Right renal cortex interstitium (tissue), 3 donors: ENCODE measurements at places on chromosomes 1 and 21.

GRCh38 chr1:183218971-183219615 lies 33.0 kb downstream of the LAMC2 start:
- no peak for DNase-seq

- DNase-seq: no peak
Measured at GRCh38 chr1:75795703-75796193, 934 bp upstream of the MSH4 start.

DNA sequence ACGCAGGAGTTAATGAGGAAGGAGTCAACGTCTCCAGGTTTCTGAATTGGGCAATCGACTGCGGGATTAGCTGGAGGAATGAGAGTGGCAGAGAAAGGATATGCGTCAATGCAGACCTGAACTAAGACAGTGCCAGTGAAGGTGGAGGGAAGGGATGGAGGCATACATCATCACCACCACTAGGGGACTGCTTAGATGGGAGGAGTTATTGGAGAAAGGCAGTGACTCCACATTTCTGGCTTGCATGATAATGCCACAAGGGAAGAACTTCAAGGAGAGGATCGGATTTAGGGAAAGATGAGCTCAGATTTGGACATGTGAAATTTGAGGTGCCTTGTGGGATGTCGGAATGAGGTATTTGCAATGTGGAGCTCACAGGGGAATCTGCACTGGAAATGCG lies 17.5 kb downstream of the VASH2 start:
- DNase-seq: no peak

DNA sequence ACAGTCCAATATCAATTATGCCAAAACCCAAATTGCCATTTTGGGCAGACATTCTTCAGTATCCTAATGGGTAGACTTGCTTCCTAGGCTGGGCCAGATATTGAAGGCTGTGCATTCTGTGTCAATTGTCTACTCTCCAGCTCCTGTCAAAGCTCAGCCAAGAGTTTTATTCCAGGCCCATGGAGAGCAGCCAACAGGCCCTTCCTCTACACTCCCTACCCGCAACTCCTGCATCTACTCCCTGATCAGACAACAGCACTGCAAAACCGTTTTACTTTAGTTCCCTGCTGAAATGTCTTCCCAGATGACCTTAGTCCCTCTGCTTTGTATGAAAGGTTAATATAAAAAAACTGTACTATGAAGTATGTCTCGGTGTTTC lies 6.6 kb upstream of the ADORA3 start:
- DNase-seq: no peak

GRCh38 chr1:202034683-202035462 lies 24.5 kb downstream of the ELF3 start:
- DNase-seq: no peak
